NAMALWA (cell line): ENCODE measurements at places on chromosomes 6 and 20.

DNA sequence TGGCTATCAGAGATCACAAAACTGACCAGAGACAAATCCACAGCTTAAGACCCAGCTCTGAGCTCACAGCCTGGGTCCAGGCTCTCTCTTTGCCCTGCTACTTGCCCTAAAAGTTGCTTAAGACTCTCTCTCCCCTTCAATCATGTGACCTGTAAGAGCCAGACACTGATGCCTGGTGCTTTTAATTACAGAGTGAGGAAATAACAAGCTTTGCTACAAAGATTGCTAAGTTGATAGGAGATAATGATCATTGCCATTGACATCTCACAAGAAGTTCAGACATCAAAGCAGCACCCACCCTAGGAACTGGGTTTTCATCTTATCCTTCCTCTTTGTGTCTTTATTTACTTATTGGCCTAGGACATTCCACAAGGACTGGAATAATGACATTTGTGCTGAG lies 125.9 kb upstream of the CD93 start:
- no peak for DNase-seq

DNA sequence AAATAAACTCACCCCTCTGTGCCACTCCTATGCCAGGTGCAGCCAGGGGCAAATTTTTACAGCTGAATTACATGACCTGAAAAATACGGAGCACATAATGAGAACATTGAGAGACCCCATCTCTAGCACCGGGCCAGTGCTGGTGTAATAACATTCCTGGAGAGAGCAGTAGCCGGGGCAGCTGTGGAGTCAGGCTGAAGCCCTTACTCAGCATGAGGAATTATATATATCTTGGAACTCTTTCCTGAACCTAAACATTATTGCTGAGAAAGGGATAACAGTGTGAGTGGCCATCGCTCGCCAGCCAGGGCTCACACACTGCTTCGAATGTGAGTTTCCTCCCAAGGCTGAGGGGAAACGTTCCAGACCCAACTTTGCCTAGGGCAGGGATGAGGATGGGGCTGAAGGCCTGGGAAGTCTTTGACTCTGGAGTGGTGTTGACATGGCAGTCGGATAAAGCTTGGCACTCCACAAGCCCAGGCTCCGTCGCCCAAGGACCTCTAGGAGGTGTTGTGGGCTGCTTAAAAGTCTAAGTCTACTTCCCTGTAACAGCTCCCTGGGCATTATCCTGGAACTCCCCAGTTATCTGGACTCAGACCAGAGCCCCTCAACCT lies 269.8 kb downstream of the CDC5L start:
- DNase-seq: no peak

GRCh38 chr6:53230775-53231467 lies 82.3 kb upstream of the GCM1 start:
- no peak for DNase-seq

DNA sequence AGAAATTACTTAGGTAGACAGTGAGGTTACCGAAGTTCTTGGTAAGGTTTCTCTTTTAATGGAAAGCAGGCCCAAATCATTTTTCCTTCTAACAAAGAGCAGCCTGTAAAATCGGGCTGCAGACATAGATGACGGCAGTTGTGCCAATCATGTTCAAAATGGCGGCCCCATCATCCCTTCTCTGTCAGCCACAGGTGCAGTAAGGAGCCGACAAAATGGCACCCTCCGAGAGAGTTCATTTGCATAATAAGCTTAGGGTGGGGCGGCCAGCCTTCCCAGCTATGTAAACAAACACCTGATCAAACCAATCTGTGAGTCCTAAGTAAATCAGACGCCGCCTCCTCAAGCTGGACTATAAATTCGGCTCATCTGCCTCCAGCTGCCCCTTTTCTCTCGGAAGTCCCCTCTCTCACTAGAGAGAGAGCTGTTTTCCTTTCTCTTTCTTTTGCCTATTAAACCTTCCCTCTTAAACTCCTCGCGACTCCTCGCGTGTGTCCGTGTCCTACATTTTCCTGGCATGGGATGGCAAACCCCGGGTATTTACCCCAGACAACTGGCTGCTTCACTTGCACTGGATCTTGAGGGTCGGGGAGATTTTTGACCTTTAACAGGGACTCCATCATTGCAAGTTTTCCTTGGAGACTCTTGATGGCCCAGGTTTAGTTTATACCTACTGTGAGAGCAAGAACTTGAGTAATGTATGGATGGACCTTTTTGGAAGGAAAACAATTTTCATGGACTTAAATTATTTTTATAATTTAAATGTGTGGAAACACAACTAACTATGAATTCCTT lies 8.9 kb upstream of the DDR1 start:
- DNase-seq: no peak

GRCh38 chr20:44034965-44035635 lies 120.4 kb downstream of the TOX2 start:
- DNase-seq: no peak

DNA sequence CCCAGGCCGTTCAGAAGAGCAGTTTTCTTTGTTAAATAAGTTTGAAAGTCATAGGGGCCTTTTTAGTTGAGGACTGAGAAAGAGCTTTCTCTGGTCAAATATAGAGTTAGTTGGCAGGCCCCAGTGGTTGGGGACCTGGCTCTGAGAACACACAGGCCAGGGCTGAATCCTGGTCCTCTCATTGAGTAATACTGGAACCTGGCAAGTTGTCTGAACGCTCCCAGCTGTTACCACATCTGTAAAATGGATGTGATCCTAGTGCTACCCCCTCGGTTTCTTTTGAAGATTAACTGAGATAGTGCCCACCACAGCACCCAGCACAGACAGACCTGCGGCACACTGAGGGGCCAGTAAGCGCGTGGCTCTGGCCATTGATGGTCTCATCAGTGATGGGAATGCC lies 215.5 kb downstream of the ZDHHC14 start:
- no peak for DNase-seq

GRCh38 chr6:135323202-135323668 lies 142.1 kb downstream of the MYB start:
- DNase-seq: peak; percentile 45

DNA sequence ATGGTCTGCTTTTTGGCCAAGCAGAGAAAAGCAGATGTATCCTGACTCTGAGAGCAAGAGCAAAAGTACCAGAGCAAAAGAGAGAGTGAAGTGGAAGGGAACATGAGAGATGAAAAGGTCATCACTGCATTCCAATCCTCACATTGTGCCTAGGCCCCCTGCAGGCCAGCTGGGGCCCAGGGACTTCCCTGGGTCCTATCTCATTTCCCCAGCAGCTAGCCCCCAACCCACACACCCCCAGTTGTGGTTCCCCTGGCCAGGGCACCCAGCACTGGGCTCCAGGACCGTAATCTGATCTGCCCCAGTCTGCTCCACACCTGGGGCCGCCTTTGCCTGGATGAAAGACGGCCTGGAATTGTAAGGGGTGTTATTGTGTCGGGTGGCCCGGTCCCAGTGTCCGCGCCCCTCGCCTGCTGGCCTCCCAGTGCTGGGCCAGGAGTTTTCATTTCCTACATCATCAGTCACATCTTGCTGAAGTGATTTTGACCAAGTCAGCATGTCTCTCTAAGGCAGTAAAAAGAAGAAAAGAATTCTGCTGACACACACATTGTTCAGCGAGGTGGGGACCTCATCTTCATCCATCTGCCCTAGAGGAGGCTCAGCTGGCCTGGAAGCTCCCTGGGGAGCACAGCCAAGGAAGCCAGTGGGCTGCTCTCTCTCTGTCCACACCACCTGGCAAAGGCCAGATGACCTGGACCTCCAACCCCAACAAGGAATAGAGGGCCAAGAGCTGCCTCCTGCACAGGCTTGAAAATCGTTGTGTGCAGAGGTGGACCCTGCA lies 4.0 kb upstream of the BMP7 start:
- DNase-seq: no peak
